ENCODE measurements at places on chromosomes 2 and 18.

- DNase-seq: no peak
These were observed 431.3 kb upstream of the SMIM21 start for GRCh38 chr18:75858754-75859153.

GRCh38 chr2:173258701-173259100, 96.0 kb upstream of the CDCA7 start:
- DNase-seq: no peak

DNA sequence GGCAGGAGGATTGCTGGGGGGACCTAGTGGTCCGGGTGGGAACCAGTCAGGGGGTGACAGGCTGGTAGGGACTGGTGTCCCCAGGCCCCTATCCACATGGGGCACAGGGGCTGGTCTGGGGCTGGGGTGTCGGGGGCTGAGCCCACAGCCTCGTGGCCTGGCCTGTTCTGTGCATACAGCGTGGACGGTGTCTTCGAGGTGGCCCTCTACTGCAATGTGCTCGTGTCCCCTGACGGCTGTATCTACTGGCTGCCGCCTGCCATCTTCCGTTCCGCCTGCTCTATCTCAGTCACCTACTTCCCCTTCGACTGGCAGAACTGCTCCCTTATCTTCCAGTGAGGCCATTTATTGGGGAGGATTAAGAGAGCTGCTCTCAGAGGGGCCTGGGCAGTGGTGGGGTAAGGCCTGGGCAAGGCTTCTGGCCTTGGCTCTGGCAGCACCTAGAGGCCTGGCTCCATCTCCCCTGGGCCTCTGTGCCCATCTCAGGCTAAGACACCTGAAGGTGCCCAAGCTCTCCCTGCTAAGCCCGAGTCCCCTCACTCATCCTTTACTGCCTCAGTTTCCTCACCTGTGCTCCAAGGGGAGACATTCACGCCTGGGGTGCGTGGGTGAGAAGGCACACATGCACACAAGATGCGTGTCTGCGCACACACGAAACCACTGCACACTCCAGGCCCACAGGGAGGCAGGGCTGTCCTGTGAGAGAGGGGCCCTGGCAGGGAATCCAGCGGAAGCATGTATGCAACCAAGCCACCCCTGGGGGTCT, 1.9 kb downstream of the CHRNG start:
- no peak for DNase-seq

GRCh38 chr2:104023306-104023705, 830.6 kb upstream of the POU3F3 start:
- no peak for DNase-seq

DNA sequence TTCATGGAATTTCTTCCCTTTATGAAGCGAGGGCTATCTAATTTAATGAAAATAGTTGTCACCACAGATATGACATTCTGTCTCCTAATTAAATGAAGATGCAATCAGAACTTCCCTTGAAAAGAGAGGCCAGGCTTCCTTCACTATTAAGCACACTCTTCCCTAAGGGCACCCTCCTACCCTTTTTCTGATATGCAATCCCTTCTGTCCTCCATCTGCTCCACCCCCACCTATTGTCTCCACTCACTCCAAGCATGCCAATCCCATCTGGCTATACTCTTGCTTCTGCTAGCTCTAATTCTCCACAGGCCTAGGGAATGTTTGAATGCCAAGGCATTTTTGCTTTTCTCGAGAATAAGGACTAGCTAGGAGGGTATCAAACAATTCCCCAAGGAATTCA, 818.4 kb upstream of the FSHR start:
- DNase-seq: no peak

GRCh38 chr2:85892216-85892944, 3.6 kb upstream of the ST3GAL5 start:
- DNase-seq: no peak

DNA sequence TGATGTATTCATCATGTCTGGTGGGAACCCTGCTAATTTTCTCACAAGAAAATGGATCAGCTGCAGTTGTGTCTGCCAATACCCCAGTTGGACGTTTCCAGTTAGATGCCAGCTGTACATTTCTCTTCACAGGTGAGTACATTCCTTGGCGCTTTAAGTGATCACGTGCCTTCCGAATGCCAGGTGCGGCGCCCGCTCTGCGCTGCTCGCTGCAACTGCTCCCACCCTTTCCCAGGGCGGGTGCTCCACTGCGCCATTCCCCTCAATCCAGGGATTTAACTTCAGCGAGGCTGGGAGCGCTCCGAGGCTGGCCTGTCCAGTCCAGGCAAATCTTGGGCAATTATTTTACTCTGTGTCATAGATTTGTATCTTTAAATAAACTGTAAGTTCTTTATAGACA, 225.0 kb upstream of the RAB6C start:
- DNase-seq: no peak

- no peak for DNase-seq
These were observed 19.1 kb downstream of the HDAC4 start for GRCh38 chr2:239381709-239382134.

DNA sequence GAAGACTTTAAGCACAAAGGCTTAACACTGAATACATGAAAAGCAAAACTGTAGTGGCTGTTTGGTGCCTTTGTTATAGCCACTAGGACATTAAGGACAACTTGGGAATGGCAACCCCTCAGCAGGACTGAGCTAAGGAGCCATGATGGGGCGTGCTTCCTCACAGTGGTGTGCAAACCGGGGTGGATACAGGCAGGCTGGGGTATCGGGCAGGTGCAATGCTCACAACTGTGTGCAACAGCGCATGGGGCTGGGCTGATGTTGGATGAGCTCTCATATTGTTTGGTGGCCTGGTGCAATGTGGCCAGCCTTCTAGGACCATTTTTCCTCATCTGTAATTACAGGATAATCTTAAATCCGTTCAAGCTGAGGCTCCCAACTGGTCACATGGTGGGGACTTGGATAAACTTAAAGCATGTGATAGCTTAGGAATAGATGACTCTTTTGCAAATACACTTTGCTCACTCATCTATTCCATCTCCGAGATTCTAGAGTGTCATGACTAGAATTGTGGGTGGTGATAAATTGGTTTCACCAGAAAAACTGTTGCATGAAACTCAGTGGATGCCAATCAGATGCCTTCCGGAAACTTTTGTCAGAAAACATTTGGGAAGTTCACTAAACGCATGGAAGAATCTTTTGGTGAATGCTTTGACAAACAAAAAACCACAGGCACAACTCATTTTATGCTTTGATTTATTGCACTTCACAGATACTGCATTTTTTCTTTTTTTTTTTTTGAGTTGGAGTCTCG, 116.5 kb downstream of the PXDN start:
- DNase-seq: no peak

DNA sequence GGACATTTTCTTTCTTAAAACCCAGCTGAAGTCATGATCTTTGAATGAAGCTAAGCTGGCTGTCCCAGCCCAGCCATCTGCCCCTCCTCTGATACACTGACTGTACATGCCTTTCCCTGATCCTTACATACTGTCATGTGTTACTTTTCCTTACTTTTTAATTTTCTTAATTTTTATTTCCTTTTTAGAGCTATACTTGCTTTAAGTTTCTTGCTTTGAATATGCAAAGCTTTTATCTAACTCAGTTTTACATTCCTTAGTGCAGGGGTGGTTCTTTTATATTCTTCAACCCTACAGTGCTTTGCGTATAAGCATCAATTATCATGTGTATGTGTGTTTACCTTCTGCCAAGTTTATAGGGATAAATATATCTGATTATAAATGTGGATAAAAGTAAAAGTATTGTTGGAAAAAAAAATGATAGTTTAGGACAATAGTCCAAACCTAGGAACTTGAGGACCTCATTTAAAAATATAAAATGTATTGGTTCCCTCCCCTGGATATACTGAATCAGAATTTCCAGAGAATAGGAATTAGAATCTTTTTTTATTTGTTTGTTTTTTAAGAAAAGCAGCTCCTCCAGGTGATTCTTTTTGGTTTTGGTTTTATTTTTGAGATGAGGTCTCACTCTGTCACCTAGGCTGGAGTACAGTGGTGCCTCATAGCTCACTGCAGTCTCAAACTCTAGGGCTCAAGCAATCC, 17.8 kb downstream of the DDX1 start:
- DNase-seq: no peak

- no peak for DNase-seq
These were observed 148.3 kb downstream of the GRB14 start for GRCh38 chr2:164473021-164473420.

DNA sequence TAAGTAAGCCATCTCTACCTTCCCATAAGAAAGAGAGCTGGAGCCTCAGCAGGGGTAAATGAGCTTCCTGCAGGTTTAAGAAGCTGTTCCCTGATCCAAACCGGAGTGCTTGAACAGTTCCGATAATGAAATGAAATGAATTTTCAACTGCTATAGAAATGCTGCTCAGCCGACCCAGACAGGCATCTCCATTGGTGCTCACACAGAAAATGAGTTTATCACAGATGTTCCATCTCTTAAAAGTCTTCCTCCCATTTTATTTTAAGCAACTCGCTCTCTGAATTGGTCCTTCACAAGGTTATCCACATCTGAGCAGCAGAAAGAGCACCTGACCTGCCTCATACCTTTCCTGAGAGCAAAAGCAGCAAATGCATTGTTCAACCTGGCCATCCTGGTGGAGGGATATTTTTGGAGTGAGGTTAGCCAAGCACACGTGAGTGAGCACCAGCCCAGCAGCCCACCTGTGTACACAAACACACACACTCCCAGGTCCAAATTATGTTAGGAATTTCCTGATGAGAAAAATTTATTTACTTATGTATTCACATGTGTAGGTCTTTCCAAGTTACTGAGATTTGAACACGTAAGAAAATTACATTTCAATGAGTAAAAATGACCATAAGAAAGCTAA, 42.2 kb upstream of the CCDC68 start:
- DNase-seq: no peak

- DNase-seq: no peak
These were observed 185.2 kb upstream of the EPC2 start for GRCh38 chr2:148459377-148459778.

- no peak for DNase-seq
These were observed 143.2 kb downstream of the RHBDD1 start for GRCh38 chr2:226979004-226979403.

- DNase-seq: no peak
These were observed 128.2 kb upstream of the RIOK3 start for GRCh38 chr18:23324861-23325260.

DNA sequence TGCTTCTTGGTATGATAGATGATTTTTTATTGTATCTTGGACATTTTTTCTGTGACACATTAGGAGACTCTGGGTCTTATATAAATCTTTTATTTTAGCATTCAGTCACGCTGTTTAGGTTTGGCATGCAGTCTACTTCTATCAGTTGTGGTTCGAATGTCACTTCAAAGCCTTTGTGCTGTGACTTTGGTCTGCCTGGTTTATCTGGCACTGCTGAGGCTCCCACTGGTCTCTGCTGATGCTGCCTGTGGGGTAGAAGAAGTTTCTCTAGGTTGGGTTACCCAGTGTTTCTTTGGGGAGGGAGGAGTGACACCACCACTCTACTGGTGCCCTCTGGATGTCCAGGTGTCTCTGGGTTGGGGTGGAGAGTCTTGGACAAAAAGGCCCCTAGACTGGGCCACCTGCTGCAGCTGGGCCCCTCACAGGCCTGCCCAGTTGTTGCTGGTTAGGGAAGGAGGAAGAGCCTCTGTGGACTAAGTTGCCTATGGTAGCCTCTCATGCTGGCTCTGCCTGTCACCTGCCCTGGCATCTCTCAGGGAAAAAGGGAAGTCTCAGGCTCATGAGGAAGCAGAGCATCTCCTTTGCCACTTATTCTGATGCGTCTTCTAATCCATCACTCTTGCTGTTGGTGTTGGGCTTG, 115.4 kb upstream of the HS6ST1 start:
- no peak for DNase-seq

GRCh38 chr18:424071-424661, 76.3 kb downstream of the COLEC12 start:
- DNase-seq: no peak

GRCh38 chr2:109368798-109369197, 239.8 kb downstream of the SH3RF3 start:
- DNase-seq: no peak

DNA sequence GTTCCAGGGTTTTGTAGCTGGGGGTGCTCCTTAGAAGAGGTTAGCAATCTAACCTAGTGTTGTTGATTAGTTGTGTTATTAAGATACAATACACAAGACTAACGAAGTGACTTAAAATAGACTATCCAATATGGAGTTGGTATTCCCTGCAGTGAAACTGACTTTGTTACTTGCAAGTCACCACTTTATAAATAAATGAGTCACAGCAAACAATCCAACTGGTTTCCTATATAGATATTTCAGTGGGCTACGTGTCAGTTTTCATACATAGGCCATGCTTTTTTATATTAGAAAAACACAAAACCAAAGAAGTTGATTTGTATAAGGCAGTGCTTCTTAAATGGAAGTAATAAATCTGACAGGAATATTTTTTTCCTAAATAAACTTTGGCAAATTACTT, 274.0 kb downstream of the CAMKMT start:
- no peak for DNase-seq

Data from effector memory CD8-positive, alpha-beta T cell (primary cell).